ENCODE measurements at places on chromosomes 5 and 9.

DNA sequence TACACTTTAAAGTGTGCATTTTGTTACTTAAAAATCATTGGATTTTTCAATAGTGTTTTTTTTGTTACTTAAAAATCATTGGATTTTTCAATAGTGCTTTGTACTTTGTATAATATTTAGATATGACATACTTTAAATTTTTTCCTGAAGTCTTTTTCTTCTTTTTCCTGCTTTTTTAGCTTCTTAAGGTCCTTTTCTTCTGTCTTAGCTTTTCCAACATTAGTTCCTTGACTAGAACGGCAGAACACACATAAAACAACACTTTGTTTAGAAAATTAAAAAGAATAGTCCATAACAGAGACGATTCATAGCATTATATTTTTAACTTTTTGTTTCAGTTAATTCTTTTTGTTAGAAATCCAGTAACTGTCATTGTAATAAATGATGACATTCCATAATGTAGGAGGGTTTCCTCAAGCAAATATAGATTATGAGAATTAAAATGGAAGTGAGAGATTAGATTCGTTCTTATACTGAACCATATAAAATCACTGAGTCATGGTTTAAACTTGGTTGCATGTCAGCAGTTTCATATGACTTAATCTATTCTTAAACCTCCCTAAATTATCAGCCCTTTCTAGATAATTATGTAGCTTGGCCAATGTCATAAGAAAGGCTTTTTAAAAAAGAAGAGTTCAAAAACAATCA lies 45.3 kb upstream of the RICTOR start:
- no peak for DNase-seq

- no peak for DNase-seq
These were observed 305.4 kb upstream of the KIF2A start for GRCh38 chr5:62000646-62001045.

- DNase-seq, result no peak
These were observed 101.1 kb downstream of the FGF18 start for GRCh38 chr5:171520300-171521174.

- DNase-seq, result no peak
These were observed 1.3 kb downstream of the TEX53 start for GRCh38 chr9:114656301-114656700.

DNA sequence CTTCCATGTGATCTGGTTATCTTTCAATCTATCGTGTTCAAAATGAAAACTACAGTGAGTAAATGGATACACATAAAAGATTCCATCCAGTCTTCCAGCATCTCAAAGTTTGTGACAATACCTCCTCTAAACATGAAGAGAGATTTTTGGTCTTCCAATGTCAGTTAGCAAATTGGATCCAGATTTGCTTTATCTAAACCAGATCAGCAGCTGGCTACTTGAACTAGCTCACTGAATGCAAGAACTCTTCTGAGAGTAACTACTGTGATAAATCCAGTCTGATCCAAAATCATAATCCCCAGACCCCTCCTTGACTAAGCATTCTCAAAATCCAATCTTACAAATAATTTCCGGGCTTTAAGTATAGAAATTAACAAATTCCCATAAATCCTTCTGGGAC lies 2177.9 kb upstream of the C9orf72 start:
- no peak for DNase-seq

- DNase-seq, result no peak
These were observed 284.6 kb downstream of the ARRDC3 start for GRCh38 chr5:91098541-91098940.

DNA sequence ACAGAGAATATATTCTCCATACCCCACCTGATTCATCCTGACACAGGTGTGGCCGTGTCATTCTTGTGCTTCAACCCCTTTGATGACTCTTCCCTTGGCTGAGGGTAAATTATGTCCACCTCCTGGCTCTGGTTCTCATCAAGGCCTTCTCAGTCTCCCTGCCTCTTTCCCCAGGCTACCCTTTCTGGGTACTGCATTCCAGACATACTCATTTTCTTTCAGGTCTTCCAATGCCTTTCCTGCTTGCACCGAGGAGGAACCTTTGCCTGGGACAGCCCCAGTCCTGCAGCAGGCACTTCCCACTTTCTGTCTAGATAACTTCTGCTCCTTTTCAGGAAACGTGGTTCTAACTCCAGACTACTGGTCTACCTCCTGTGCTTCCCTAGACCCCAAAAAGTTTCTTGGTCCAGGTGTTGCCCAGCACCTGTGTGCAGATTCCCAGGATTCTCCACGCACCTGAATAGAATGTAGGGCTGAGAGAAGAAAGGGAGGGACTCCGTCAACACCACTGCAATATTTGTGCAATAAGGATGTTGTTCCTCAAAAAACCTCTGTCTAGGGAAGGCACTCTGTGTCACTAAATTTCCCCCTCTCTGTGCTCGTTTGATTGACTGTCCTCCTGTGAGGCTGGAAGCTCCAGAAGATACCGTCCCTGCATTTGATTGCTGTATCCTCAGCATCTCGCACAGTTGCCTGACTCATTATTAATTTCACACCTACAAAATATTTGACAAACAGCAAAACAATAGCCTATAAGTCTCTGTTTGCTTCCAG lies 255.4 kb upstream of the NFIL3 start:
- no peak for DNase-seq

GRCh38 chr9:126117158-126117425 lies 209.5 kb upstream of the MVB12B start:
- no peak for DNase-seq

GRCh38 chr5:18375641-18376040 lies 741.4 kb downstream of the TAF11L14 start:
- no peak for DNase-seq

DNA sequence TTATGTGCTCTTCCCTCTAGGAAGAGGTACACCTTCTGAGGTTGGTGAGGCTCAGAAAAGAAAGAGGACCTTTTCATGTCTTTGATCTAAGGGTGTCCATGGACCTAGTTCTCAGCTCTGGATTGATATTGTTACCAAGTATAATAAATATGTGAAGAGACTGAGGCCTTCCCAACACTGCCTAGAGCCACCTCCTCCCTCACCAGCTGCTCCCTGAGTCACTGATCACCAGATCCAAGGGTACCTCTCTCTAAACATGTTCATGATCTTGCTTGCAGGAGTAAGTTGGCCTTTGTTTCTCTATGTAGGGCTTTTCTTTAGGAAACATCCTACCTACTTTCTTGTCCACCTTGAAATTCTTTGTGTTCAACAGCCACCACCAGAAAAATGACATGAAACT lies 218.8 kb upstream of the ADRA1B start:
- no peak for DNase-seq

DNA sequence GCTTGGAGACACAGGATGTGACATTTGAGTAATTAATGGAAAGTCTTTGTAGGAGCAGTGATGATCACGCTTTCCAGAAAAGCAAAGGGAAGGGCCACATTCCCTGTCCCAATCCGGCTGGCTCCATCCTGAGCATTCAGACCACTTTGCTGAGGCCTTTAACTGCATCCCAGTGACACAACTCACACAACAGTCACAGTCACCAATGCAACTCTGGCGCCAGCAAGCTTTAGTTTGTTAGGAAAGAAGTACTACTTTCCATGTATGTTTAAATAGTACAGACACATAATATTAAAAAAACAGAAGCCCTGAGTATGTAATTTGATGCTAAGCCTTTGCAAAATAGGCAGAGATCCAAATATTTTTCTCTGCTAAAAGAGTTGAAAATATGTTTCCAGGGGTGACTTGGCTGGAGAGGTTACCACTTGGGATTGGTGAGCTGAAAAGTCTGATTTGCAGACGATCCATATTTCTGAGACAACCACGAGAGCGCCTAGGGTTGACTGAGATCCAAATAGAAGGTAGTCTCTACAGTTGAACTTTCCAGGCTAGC lies 31.7 kb upstream of the GAS1 start:
- DNase-seq, result no peak

DNA sequence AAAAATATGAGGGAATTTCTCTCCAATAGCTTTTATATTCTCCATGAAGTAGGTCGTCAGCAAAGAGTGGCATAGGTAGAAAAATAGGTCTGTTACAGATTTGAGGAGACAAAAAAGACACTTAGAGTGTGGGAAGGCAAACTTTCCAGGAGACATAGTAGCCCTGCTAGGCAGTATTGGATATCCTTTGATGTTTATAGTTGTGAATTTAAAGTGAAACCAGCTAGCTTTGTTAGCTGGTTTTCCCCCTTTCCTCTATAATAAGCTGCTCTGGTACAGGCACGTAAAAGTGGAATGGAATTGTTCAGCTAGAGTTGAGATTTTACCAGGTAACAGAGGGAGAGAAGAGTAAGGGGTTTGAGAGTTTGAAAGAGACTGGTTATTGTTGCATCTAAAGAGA lies 17.1 kb upstream of the APC start:
- no peak for DNase-seq

DNA sequence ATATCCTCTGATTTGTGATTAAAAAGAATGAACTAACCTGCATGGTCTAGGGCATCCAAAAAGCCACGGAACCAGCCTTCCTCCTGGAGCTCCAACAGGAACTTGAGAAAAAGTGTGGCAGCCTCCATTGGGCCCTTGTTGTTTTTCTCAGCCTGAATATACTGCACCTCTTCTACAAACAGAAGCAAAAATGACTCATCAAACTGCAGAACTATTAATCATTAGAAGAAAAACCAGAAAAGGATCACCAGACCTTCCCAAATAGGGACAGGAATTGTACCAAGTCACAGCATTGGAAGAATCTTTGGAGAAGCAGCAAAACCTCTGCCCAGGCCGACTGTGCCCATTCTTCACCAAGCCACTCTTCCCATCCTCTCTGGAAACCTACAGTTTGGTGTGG lies 25.2 kb downstream of the RIGI start:
- DNase-seq, result no peak

GRCh38 chr5:152593388-152593787 lies 188.3 kb upstream of the NMUR2 start:
- no peak for DNase-seq

GRCh38 chr9:35967042-35967441 lies 9.1 kb upstream of the OR2S2 start:
- DNase-seq, result no peak

DNA sequence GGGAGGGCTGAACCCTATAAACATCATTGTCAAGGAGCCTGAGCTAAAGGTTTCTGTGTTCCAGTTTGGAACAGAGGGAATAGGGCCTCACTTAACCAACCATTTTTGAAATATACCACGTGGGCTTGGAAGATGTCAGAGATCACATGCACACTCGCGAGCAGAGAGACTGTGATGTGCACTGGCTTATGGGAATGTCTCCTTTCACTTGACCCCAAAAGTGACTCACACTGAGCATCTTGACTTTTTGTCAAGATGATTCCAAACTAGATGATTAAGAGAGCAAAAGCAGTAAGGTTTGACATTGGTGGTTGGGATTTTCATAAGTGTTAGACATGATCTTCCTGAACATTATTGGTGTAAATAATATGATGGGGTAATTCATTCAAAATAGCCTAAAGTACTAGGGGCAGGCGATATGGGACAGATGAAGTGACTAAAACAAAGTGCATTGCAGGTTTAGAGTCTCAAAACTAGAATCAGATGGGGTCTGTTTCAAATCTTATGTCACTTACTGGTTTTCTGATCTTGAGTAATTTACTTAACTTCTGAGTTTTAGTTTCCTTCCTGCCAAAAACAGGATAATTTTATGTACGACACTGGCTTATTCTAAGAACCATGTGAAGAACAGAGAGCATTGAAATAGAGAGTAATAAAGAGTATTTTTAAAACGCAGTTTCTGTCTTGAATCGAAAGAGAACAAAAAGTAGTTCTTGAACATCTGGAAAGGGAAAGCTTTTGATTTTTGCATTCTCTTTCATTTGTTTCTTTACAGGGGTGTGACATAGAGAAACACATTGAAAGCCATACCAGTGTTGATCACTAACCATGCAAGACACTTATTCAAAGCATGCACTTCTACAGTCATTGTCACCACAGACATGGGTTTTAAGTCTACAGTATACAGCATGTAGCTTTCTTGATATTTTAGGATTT lies 383.0 kb downstream of the DIRAS2 start:
- no peak for DNase-seq

- DNase-seq, result no peak
These were observed 28.2 kb upstream of the HSPA9 start for GRCh38 chr5:138603249-138603920.

DNA sequence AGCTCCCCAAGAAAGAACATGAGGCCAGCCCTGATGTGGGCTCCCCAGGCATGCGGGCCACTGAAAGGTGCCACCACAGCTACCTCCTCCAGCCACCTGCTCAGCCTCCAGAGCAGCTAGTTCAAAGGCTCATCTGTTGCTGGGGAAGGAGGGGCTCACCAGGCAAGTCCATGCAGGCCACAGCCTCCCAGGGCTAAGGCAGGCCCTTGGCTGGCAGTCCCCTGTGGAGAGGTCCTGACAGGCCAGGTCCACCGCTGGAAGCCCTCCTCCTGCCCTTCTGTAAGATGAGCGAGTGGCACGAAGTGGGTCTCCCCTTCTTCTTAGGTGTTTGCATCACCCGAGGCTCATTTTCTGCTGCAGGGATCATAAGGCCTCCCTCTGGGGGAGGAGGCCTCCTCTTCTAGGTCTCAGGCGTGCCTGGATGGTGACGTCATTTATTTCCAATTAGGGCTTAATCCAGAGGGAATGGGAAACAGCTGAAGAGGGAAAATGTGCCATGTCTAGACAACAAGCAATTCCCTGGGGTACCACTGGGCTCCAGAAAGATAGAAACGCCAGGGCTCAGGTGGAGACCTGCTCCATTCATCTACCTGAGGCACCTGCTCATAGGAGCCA lies 91.6 kb downstream of the CFAP90 start:
- no peak for DNase-seq

DNA sequence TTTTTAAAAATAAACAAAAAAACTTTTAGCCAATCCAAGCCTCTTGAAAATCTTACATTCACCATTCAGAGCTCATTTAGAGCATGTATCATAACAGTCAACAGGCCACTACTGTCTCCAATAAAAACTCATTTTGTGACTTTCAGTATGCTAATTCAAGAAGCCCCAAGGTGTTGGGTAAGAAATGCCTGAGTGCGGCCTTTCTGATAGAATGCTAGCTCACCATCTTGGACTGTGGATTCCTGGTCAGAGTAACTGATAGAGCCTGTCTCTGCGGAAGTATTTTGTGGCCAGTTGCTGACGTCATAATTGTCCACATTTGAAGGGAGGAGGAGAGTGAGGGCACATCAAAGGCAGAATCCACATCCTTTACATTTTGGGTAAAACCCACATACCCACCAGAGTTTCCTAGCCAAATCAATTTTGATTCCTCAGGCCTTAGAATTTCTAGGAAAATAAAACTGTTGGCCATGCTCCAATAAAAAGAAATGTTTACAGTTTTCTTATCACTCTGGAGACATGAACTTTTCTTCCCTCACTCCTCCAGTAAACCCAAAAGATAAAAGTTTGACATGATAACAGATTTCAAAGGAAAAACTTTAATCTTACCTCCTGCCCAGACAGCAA lies 41.1 kb upstream of the ERCC6L2 start:
- DNase-seq, result no peak

DNA sequence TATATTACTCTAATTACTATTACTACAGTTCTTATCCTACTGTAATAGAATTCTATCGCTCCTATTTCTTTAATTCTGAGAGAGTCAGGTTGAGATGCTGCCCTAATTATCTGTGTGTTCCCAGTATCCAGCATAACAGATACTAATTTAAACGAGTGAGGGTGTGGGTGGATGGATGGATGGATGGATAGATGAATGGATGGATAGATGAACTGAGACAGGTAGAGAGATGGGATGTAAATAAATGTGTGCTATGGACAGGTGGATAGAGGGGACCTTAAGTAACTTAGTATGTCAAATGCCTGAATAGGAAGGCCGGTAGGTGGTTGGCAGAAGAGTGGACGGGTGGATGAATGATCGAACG lies 143.6 kb upstream of the ADRA1B start:
- DNase-seq, result no peak

GRCh38 chr5:91420879-91421278 lies 37.8 kb upstream of the ARRDC3 start:
- no peak for DNase-seq
